Esophagus muscularis mucosa (tissue), 4 donors: ENCODE measurements at places on chromosomes 7 and 10.

DNA sequence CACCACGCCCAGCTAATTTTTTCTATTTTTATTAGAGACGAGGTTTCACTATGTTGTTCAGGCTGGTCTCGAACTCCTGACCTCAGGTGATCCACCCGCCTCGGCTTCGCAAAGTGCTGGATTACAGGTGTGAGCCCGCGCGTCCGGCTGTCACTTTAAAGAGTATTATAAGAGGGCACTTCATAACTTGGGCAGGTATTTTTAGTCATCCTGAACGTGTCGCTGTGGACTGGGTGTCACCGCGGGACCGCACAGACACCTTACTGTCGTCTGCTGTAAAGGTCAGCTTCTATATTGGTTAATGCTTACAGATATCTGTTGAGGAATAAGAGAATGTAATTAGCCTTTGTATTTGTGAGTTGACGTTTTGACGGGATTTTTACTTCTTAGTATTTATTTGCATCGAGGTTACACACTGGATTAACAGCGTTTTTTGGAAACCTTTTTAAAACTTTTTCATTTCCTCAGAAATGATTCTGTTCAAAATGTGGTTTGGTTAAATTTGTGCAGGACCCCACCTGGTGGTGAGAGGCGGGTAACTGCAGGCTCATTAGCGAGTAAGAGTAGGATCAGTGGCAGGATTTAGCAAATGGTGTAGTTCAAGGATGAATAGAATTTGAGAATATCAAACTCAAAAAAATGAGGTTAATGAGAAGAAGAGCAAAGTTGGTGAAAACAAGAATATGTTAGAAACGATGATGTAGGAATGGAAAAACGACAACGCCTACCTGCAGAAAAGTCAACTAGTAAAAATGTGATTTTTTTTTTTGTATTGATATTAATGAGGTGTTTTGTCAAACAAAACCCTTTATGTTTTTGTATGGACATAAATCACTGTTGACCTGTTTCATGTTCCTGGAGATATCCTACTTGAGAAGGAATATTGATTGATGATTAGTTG lies 3.2 kb downstream of the DNAJB6 start:
- DNase-seq: no peak

GRCh38 chr10:126508535-126509040 lies 120.3 kb upstream of the ADAM12 start:
- DNase-seq: peak; percentile 74

GRCh38 chr10:58836991-58837575 lies 324.4 kb downstream of the BICC1 start:
- DNase-seq: no peak

GRCh38 chr10:33055625-33056024 lies 97.6 kb upstream of the ITGB1 start:
- DNase-seq: no peak

GRCh38 chr10:99555371-99555770 lies 22.6 kb downstream of the NKX2-3 start:
- DNase-seq: no peak

GRCh38 chr10:95415621-95416031 lies 124.8 kb upstream of the PDLIM1 start:
- no peak for DNase-seq

GRCh38 chr10:99526861-99527504 lies 5.8 kb upstream of the NKX2-3 start:
- no peak for DNase-seq

GRCh38 chr7:1080252-1080920 lies 7.5 kb upstream of the GPER1 start:
- DNase-seq: no peak

DNA sequence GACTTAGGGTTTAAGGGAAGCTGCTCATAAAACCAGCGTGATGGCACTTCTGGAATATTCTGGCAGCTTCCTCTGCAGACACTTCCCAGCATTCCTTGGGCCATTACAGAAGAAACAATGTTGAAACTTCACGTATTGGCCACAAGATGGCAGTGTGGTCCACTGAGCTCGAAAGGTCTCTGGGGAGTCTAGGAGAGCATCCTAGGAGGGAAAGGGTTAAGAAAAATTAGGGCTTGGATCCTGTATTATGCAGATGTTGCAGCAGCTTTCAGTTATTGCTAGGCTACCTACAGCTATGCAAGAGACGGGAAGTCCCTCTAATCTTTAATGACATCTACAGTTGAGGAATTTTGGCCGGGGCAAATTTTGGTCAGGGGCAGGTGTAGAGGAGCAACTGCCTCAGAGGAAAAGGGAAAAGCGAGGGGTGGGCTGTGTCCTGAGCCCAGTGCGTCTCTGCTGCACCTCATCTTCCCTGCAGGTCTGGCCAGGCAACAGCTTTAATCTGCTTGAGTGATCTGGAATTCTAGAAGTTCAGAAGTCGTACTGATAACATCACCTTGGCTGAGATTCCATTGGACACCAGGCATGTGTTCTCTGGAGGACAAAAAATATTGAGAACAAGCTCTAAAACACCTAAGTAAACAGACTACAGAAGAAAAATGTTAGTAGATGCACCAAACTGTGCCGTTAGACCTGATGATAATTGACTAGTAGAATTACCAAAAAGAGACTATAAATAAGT lies 220.8 kb upstream of the PRSS58 start:
- DNase-seq: no peak

- no peak for DNase-seq
Observed at GRCh38 chr10:116947841-116948529, 57.0 kb downstream of the SHTN1 start.

GRCh38 chr7:2553108-2553507 lies 2.2 kb downstream of the BRAT1 start:
- no peak for DNase-seq

GRCh38 chr7:50685135-50686065 lies 97.3 kb downstream of the GRB10 start:
- DNase-seq: no peak

- no peak for DNase-seq
Observed at GRCh38 chr7:50427518-50427917, 22.6 kb downstream of the FIGNL1 start.

DNA sequence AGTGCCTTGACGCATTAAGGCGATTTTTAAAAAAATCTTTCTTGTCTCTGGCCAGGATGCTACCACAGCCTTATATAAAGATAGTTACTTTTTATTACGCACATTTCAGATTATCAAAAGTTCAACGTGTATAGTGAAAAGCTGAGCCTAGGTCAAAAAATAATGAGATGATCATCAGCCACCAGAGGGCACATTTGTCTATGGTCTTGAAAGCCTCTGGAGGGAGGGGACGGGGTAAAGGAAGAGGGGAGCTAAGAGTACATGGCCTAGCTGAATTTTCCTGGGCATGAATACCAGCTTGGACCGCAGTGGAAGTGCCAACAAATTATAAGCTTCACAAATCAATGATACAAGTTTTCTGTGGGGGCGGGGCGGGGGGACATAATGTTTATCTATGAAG lies 285.9 kb upstream of the SMIM30 start:
- DNase-seq: no peak
